CD4-positive, alpha-beta T cell treated with Interferon alpha-2 for 1 hour (primary cell): ENCODE measurements at places on chromosomes 1 and 21.

DNA sequence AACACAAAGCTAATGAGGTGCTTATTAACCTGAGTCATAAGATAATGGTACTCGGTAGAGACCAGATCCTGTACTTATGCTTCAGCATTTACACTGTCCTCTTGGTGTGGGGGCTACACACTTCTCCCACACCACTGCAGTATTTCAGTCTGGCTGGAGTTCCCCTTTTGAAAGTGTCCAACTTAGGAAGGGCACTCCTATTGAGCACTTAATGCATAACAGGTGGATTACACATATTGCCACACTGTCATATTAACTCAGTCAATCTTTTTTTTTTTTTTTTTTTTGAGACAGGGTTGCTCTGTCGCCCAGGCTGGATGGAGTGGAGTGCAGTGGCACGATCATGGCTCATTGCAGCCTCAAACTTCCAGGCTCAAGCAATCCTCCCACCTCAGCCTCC lies 1.5 kb downstream of the GPATCH4 start:
- no peak for DNase-seq

GRCh38 chr1:204418174-204419063 lies 6.8 kb upstream of the PPP1R15B start:
- DNase-seq = no peak

DNA sequence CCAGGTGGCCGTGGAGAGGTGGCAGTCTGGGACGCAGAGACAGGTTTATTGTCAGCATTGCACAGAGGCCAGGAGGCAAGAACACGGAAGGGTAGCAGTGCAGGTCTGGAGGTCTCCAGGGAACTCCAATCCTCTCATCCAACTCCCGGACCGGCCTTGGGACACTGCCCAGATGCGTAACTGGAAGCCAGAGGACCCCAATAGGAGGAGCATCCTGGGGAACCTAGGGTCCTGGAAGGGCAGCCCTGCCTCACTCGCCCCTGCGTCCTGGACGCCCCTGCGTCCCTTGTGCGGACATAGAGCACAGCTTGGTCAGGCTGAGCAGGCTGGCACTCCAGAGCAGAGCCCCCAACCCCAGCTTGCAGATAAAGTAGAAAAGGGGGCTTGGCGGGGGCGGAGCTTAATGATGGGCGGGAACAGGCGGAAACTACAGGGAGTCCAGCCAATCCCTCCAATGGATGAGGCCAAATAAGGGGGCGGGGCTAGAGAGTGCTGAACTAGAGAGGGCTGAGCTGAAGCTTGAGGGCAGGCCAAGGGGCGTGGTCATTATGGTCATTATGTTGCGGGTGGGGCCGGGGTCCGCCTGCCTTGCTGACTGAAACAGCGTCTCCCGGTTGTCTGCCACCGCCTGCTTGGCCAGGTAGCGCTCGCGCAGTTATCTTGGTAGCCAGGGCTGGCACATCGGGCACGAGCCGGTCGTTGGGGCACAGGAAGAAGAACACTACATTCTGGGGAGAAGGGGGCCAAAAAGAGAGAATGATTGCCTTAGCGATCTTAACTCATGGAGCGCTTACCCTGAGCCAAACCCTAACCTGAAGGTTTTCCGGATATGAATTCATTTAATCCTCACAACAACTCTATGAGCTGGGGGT lies 3.7 kb upstream of the ARHGEF19 start:
- peak; percentile 83 for DNase-seq

DNA sequence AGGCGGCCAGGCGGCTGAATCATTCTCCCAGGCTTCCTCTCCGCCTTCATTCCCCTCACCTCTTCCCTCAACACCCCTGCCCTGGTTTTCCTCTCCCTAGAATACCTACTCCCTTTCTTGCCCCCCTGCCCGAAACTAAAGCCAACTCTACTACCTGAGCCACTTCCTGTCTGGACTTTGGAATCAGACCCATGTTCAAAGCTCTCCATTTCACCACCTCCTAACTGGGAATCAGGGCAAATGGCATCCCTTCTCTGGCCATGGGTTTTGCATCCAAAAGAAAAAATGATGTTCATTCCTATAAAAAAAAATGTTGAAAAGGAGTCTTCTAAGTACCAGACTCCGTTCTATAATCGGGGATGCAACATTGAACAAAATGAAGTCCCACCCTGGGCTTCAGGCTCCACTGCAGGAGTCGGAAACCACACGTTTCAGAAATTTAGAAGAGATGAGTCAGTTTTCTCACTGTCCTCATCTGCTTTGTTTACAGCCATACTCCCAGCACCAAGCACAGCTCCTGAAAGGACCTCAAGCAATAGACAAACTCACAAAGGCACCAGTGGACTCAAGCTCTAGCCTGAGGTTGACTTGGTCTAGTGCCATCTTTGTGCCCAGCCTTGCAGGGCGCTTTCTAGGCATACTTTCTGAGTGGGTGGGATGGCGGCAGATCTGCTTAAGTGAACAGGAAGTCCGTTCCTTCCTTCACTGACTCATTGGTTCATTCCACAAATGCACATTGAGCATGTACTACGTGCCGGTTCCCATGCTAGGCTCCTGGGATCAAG lies 176.2 kb downstream of the IGSF21 start:
- no peak for DNase-seq

GRCh38 chr1:103267266-103267665 lies 158.9 kb upstream of the COL11A1 start:
- no peak for DNase-seq

- DNase-seq = no peak
Observed at GRCh38 chr1:183137782-183138181, 48.3 kb upstream of the LAMC2 start.
